ENCODE measurements at places on chromosomes 7 and 10. TPM values are rescaled to one million over a fixed set of nuclear protein-coding genes. Genes with fewer than 3 reads are reported as not detected.

The CFTR gene
- total RNA-seq = 0.86 TPM

The SHTN1 gene
- total RNA-seq = 2.6 TPM

The PAX4 gene
- total RNA-seq = not detected

The LCOR gene
- 16.9 TPM for total RNA-seq

The AOAH gene
- total RNA-seq = 2.7 TPM

The NAT16 gene
- total RNA-seq = not detected

The EN2 gene
- total RNA-seq = 0.11 TPM

The SLC26A5 gene
- total RNA-seq = not detected

The ELFN1 gene
- total RNA-seq = 10.8 TPM

The SPDYE2 gene
- not detected for total RNA-seq

The FXYD4 gene
- not detected for total RNA-seq

The ZCWPW1 gene
- total RNA-seq = 5.4 TPM

The WDFY4 gene
- total RNA-seq = 1.1 TPM

The EPO gene
- total RNA-seq = not detected

The CYP3A5 gene
- total RNA-seq = not detected

The DYNC1I1 gene
- total RNA-seq = 35.6 TPM

The OR2F2 gene
- total RNA-seq = not detected

The MLXIPL gene
- total RNA-seq = 6.9 TPM

The ASZ1 gene
- total RNA-seq = not detected

The TUBB8 gene
- total RNA-seq = not detected

The UBTD1 gene
- 26.7 TPM for total RNA-seq

The FAM25G gene
- total RNA-seq = not detected

The DNAJC9 gene
- 7.8 TPM for total RNA-seq

The DENND2A gene
- total RNA-seq = 11.6 TPM

The TCAF1 gene
- 33.8 TPM for total RNA-seq

Data from Right ventricle myocardium superior (tissue), 1 donor.